ENCODE measurements at places on chromosomes 13 and 19.

GRCh38 chr19:38033658-38034491 lies 126.9 kb downstream of the SIPA1L3 start:
- DNase-seq, result peak; percentile 74

DNA sequence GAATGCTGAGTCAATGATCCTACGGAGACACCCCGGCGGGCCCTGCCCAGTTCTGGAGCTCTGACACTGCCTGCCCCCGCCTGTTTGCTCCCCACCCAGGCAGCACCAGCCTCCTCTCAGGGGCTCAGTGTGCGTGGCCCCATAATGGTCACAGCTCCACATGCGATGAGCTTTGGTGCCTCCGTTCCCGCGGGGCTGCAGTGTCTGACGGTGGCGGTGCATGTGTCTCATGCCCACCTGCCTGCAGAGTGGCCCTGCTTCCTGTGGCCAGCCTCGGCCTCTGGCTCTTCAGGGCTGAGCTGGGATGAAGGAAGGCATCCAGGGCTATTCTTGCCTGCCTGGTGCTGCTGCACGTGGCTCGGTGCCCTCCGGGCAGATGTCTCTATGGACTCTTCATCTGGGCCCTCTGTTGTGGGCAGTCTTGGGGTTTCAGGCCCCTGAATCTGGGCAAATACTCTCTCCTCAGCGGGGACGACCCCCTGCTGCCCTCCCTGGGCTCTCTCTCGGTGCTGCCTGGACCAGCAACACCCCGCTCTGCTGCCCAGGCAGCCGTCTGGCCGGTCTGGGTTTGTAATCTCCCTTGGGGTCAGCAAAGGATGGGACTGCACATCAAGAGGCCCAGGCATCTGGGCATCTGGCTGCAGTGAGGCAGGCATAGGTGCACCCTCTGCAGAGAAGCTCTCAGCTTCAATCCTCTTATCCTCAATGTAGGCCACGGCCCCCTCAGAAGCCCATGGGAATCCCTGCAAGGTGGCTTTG lies 19.3 kb upstream of the TMEM255B start:
- no peak for DNase-seq

GRCh38 chr19:33998302-33998701 lies 174.0 kb upstream of the LSM14A start:
- DNase-seq, result no peak

- DNase-seq, result no peak
Measured at GRCh38 chr19:35332817-35333216, 3.8 kb downstream of the CD22 start.

Data from suppressor macrophage (primary cell).